ENCODE measurements at places on chromosomes 6 and 20. TPM values are rescaled to one million over a fixed set of nuclear protein-coding genes. Genes with fewer than 3 reads are reported as not detected.

GRCh38 chr6:42322676-42323075, 105.0 kb upstream of the MRPS10 start:
- H3K4me3 ChIP-seq, result no peak overlapping the region
- no peak for DNase-seq
- H3K27me3 ChIP-seq, result no peaks in the 10 kb centered on the region
- H3K27ac ChIP-seq, result no peak overlapping the region

DNA sequence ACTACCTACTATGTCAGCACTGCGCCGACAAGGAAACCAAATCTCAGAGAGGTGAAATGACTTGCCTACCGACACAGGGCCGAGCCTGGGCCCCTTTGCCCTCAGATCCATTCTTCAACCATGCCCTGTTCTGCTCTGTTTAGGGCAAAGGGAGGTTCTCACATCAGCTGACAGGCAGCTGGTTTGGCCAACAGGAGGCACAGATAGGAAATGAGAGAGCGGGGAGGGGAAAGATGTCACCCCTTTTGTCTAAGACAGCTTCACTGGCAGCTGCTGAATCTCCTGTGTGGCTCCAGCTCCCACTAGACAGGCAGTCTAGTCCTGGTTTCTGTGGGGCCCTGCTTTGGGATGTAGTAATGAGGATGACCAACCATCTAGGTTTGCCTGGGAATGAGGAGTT, 158.7 kb downstream of the TMEM200A start:
- DNase-seq, result no peak
- H3K27me3 ChIP-seq, result no peaks in the 10 kb centered on the region
- H3K4me1 ChIP-seq, result no peaks in the 10 kb centered on the region
- H3K27ac ChIP-seq, result no peak overlapping the region
- no peak overlapping the region for H3K4me3 ChIP-seq

GRCh38 chr6:108609276-108609769, 48.6 kb downstream of the FOXO3 start:
- H3K4me3 ChIP-seq, result no peak overlapping the region
- peak; percentile 54 for DNase-seq
- H3K27me3 ChIP-seq, result no peaks in the 10 kb centered on the region
- peaks cover 49% of the 10 kb centered on the region for H3K4me1 ChIP-seq

- no peak overlapping the region for H3K27ac ChIP-seq
- no peaks in the 10 kb centered on the region for H3K27me3 ChIP-seq
- H3K4me3 ChIP-seq, result no peak overlapping the region
- H3K36me3 ChIP-seq, result no peaks in the 10 kb centered on the region
Observed at GRCh38 chr20:61727761-61728160, 337.9 kb downstream of the TAF4 start.

- no peaks in the 10 kb centered on the region for H3K27me3 ChIP-seq
- DNase-seq, result no peak
- H3K4me3 ChIP-seq, result no peak overlapping the region
Observed at GRCh38 chr6:70734381-70734780, 66.7 kb downstream of the SMAP1 start.

DNA sequence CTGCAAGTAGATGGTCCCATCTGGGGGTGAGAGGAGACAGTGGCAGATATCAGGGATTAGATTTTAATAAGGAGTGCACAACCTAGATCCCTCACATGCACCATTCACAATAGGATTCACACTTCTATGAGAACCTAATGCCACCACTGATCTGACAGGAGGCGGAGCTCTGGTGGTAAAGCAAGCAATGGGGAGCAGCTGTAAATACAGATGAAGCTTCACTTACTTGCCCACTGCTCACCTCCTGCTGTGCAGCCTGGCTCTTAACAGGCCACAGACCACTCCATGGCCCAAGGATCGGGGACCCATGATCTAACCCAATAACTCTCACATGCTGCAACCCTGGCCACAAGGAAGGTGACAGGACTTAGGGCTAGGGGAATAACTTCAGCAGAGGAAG, 75.4 kb downstream of the ZNF133 start:
- H3K27me3 ChIP-seq, result no peaks in the 10 kb centered on the region
- no peak overlapping the region for H3K27ac ChIP-seq
- no peak for DNase-seq
- peaks cover 7% of the 10 kb centered on the region for H3K4me1 ChIP-seq
- no peak overlapping the region for H3K4me3 ChIP-seq

GRCh38 chr20:34100576-34100975, 11.5 kb downstream of the EIF2S2 start:
- no peak overlapping the region for H3K27ac ChIP-seq
- H3K4me1 ChIP-seq, result peaks cover 13% of the 10 kb centered on the region
- no peaks in the 10 kb centered on the region for H3K27me3 ChIP-seq
- H3K36me3 ChIP-seq, result peaks cover 100% of the 10 kb centered on the region
- H3K4me3 ChIP-seq, result no peak overlapping the region

GRCh38 chr6:44529146-44529905, 141.8 kb downstream of the CDC5L start:
- no peaks in the 10 kb centered on the region for H3K36me3 ChIP-seq
- H3K4me3 ChIP-seq, result no peak overlapping the region
- H3K27me3 ChIP-seq, result no peaks in the 10 kb centered on the region
- no peaks in the 10 kb centered on the region for H3K4me1 ChIP-seq

- H3K4me3 ChIP-seq, result no peak overlapping the region
- no peaks in the 10 kb centered on the region for H3K27me3 ChIP-seq
- H3K36me3 ChIP-seq, result no peaks in the 10 kb centered on the region
- no peak overlapping the region for H3K27ac ChIP-seq
- DNase-seq, result no peak
- no peaks in the 10 kb centered on the region for H3K4me1 ChIP-seq
Observed at GRCh38 chr6:9025228-9025627, 589.9 kb upstream of the SLC35B3 start.

- no peak overlapping the region for H3K27ac ChIP-seq
- no peaks in the 10 kb centered on the region for H3K27me3 ChIP-seq
- no peak for DNase-seq
- no peaks in the 10 kb centered on the region for H3K36me3 ChIP-seq
- peaks cover 9% of the 10 kb centered on the region for H3K4me1 ChIP-seq
- no peak overlapping the region for H3K4me3 ChIP-seq
Observed at GRCh38 chr20:23601715-23602114, 4.0 kb downstream of the CST9 start.

CTCFL gene
- not detected for total RNA-seq

XKR7 gene
- not detected for total RNA-seq

PRICKLE4 gene
- total RNA-seq, result 0.93 TPM

EFHC1 gene
- 26.3 TPM for total RNA-seq

CFAP206 gene
- 0.27 TPM for total RNA-seq

TRIM15 gene
- 0.79 TPM for total RNA-seq

PKHD1 gene
- total RNA-seq, result not detected

REM1 gene
- not detected for total RNA-seq

KCNB1 gene
- total RNA-seq, result 3.0 TPM

HDGFL1 gene
- total RNA-seq, result not detected

Measured in MCF 10A (cell line).